Activated CD4-positive, CD25-positive, alpha-beta regulatory T cell (primary cell): ENCODE measurements at places on chromosomes 12 and 14.

- DNase-seq = no peak
These were observed 82.7 kb downstream of the BCL11B start for GRCh38 chr14:99189201-99189801.

DNA sequence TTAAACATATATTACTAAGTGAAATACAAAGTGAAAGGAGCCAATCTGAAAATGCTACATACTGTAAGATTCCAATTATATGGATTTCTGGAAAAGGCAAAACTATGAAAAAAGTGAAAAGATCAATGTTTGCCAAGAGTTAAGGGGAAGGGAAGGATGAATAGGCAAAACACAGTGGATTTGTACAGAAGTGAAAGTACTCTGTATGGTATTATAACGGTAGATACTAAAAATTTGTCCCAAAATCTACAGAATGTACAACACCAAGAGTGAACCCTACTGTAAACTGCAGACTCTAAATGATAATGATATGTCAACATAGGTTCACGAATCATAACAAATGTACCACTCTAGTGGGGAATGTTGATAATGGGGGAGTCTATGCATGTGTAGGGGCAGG, 17.8 kb downstream of the EEA1 start:
- no peak for DNase-seq

- DNase-seq = no peak
These were observed 81.0 kb upstream of the FZD10 start for GRCh38 chr12:130081117-130081805.

DNA sequence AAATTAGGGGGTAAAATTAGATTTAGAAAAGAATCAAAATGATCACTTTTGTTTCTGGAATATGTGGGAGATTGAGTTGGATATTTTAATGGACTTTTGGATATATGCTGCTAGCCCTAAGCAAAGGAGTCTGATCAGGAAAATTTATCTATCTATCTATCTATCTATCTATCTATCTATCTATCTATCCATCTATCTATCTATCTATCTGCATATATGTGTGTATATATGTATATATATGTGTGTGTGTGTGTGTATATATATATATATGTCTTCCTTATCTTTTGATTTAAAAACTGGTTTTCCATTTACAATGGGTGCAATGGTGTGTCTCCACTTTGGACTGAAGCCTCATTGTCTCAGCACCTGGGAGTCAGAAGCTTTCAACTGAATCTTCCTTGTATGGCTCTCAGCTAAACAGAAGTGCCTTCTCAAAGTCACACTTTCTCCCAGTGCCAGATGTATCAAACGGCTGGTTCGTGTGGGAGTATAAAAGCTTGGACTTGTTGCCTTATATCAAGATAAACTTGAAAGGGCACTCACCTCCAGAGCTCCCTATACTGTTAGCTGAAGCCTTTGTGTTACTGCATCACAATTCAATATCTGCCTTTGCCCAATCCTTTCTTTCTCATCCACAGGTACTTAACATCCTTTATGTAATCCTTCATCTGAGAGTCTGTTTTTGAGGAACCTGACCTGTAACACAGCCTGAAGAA, 31.6 kb upstream of the CD69 start:
- no peak for DNase-seq

DNA sequence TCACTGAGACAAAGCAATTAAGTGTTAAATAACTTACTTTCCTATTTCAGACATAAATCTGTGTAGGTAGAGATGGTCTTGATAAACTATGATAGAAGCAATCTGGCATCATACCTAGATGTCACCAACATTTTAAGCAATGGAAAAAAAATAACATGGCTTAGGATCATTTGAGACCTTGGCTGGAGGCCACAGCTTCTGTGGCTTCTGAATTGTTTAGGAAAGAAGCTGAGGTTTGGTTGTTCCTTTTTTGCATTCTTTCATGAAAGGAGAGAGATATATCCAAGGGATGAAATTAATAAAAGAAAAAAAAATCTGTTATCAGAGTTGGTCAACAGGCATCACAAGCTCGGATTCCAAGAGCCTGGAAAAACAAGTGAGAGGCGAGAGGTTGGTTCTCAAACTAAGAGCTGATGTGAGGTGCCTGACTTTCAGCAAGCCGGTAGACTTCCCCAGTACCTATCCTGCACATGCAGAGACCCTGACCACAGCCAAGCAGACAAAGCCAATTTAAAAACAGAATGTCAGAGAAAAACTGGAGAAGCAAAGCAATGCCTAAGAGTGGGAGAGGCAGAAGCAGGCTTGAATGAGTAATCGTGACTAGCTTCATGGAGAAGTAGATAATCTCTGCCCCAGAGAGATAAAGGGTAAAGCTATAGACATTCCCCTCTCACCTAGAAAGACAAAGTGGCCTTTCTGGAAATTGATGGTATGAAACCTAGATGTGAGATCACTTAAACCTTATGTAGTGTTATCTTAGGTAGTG, 43.4 kb upstream of the ST8SIA1 start:
- no peak for DNase-seq

- DNase-seq = no peak
These were observed 5.4 kb upstream of the LPAR5 start for GRCh38 chr12:6641131-6641530.

DNA sequence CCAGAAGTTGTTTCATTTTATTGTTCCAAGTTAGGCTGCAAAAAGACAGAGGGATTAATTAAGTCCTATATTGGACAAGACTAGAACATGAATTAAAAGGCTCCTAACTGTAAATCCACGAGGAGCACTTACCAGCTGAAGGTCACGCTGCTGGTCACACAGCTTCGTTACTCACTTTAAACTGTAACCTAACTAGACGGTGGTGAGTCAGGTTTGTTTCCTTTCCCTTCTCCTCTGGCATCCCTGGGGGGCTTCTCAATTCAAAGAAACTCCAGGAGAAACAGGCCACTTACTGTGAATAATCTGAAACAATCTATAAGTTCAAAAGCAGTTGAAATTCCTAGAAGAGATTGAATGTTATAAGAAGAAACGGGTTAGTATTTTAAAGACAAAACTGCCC, 331.4 kb downstream of the BCAT1 start:
- DNase-seq = no peak
